ENCODE measurements at places on chromosomes 5 and 9. TPM values are rescaled to one million over a fixed set of nuclear protein-coding genes. Genes with fewer than 3 reads are reported as not detected.

DNA sequence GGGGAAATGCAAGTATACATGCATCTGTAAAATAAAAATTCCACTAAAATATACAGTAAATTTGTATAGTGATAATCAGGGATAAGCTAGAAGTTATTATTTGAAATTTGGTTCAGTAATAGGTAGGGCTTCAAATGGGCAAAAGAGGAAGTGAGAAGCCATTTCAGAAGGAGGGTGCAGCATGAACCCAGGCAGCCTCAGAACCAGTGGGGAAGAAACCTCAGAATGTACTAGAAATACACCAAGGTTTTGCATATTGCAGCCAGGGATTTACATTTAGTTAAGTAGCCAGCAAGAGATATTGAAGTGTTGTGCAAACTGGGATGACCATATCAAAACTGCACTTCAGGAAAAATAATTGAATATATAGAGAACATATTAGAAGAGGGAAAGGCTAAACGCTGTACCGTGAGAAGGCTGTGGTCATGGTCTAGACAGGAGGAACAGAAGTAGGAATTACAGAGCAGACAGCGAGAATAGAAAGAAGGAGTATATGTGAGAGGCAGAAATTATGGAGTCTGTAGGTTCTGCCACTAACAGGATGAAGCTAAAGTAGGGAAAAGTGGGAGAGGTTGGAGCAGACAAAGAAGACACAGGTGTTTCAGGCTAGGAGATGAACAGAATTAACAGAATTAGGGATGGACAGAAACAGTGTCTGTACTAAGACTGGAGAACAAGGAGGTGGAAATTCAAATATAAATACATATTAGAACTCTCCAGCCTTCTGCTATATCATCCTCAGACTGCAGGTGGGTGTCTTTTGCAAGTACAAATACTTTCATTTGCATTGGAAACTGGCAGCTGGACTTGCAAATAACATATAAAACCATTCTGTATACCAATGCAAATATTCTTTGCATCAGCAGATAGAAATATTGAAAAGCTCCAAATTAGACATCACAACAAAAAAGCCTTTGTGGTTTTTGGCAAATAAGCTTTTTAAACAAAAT is 335.6 kb downstream of the ZNF608 start:
- no peaks in the 10 kb centered on the region for H3K36me3 ChIP-seq
- no peaks in the 10 kb centered on the region for H3K27me3 ChIP-seq
- no peaks in the 10 kb centered on the region for H3K4me1 ChIP-seq
- H3K27ac ChIP-seq, result no peak overlapping the region
- H3K4me3 ChIP-seq, result no peak overlapping the region

DNA sequence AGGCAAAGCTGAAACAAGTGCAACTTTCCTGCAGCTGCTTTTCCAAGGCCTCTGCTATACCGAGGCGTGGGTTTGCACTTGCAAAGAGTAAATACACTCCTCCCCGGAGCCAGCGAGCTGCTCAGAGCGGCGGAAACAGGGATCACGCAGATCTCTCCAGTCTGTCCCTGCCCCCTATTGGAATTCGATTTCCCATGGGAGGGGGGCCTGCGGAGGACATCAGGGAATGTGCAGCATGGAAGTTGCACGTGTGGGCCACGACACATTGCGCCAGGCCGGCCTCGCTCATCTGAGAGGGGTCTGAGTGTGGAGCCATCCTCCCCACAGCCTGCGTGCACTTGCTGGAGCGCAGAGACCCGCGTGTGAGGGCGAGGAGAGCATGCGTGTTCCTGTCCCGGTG is 104.3 kb upstream of the PHYKPL start:
- peaks cover 4% of the 10 kb centered on the region for H3K27me3 ChIP-seq
- peaks cover 5% of the 10 kb centered on the region for H3K4me1 ChIP-seq
- DNase-seq, result no peak
- no peak overlapping the region for H3K4me3 ChIP-seq

DNA sequence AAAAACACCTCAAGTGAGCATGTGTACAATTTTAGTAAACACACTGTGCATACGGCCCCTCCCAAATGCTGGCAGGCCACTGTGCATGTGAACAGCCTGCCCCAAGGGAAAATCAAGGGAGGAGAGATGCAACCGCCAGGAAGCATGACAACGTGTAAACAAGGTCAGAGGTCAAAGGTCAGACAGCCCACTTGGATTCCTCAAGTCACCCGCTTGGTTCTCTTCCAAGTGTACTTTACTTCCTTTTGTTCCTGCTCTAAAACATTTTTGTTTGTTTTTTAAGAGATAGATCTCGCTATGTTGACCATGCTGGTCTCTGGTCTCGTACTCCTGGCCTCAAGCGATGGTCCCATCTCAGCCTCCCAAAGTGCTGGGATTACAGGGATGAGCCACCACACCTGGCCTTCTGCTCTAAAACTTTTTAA is 126.7 kb upstream of the SHB start:
- H3K27me3 ChIP-seq, result no peaks in the 10 kb centered on the region
- H3K36me3 ChIP-seq, result no peaks in the 10 kb centered on the region
- H3K4me1 ChIP-seq, result no peaks in the 10 kb centered on the region

DNA sequence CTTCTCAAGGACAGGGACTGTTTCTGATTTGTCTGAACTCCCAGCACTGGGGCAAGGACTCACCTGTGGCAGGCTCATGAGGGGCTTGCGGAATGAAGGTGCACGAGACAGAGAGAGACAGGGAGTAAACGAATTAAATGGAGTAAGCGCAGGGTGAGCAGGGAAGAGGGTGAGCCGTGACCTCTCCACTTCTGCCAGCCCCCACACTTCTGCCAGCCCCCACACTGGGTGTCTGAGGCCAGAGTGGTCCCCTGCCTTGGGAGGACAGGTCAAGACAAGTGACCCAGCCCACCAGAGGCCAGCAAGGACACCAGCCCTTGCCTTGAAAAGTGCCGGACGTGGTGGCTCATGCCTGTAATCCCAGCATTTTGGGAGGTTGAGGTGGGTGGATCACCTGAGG is 37.2 kb downstream of the DAB2IP start:
- no peaks in the 10 kb centered on the region for H3K36me3 ChIP-seq
- no peak overlapping the region for H3K27ac ChIP-seq
- no peak for DNase-seq
- H3K4me1 ChIP-seq, result no peaks in the 10 kb centered on the region

DNA sequence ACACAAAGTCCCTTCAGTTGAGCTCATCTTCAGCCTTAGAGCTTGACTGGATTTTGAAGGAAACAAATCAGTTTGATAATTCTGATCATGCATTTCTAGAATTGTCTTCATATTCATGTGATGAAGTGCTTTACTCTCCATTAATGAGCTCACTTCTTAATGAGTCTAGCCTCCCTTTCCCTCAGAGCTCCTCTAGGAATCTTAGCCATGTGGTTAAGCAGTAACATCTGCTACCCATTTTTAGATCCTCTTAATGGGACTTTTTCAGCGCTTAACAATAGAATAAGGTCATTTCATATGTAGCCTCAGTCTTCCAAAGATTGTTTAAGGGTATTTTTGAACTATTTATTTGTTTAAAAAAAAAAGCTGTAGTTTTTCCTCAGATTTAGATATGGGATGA is 36.9 kb upstream of the LURAP1L start:
- no peak overlapping the region for H3K4me3 ChIP-seq
- H3K27me3 ChIP-seq, result no peaks in the 10 kb centered on the region
- H3K27ac ChIP-seq, result no peak overlapping the region
- no peak for DNase-seq

DNA sequence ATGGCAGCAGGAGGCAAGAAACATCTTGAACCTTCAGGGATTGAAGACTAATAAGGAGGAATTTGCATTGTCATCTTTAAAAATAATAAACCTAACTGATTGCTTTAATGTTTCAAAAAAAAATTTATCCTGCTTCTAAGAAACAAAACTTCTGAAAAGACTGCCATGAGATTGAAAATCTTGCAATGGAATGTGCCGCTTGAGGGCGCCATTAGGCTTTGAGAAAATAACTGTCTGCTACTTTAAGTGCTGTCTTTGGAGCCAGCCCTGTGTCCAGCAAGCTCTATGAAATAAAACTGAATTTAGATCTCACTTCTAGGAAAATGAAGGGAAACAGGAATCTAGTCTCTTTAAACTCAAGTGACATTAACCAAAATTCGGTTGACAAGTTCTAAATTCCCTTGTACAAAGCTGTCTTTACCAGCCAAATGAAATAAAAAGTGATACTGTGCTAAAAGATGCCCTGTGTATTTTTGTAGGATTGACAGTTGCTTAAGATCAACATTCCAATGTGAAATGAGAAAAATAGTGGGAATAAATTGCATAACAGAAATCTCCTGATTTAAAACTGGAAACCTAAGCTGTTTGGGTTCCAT is 79.4 kb downstream of the ESM1 start:
- peak; percentile 79 for DNase-seq
- no peak overlapping the region for H3K4me3 ChIP-seq
- H3K4me1 ChIP-seq, result no peaks in the 10 kb centered on the region
- no peaks in the 10 kb centered on the region for H3K27me3 ChIP-seq

- H3K4me1 ChIP-seq, result no peaks in the 10 kb centered on the region
- no peak overlapping the region for H3K4me3 ChIP-seq
- no peaks in the 10 kb centered on the region for H3K36me3 ChIP-seq
Observed at GRCh38 chr5:58211441-58211840, 248.4 kb downstream of the PLK2 start.

GRCh38 chr5:158952951-158953350 is 146.8 kb downstream of the EBF1 start:
- H3K4me1 ChIP-seq, result no peaks in the 10 kb centered on the region
- no peaks in the 10 kb centered on the region for H3K36me3 ChIP-seq
- no peak overlapping the region for H3K27ac ChIP-seq
- no peaks in the 10 kb centered on the region for H3K27me3 ChIP-seq
- no peak for DNase-seq

DNA sequence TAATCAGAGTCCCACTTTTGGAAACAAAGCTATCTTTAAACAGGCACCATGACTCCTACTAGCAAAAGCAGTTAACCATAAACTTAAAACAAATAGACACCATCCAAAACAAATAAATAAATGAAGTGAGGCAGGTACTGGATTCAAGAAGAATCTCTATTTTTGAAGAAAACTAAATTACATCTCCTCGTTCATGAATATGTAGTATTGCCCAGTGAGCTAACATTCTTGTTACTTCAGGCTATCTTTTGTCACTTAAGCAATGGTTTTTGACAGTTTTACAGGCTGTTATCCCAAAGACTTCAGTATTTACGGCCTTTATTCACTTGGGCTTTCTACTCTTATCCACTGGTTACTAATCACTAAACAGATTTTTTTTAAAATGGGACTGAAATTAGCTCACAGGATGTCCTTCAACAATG is 242.5 kb downstream of the MLLT3 start:
- DNase-seq, result no peak
- no peak overlapping the region for H3K4me3 ChIP-seq
- no peaks in the 10 kb centered on the region for H3K27me3 ChIP-seq

- H3K36me3 ChIP-seq, result no peaks in the 10 kb centered on the region
- H3K27me3 ChIP-seq, result no peaks in the 10 kb centered on the region
- H3K27ac ChIP-seq, result no peak overlapping the region
- DNase-seq, result no peak
Observed at GRCh38 chr5:143495110-143495509, 91.6 kb upstream of the NR3C1 start.

DNA sequence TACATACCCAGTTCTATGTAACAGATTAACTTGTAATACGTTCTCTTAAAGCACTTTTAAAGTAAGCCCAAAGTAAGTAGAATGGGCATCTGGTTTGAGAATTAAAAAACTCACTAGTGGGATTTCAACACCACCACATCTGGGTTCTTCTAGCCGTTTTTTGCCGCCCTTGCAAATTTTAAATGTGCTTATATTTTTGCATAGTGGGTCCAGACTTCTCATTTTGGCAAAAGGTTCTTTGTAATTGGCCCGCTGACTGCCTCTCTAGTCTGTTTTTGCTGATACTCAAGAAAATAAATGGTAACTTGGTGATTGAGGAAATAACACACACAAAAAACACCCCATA is 582 bp upstream of the FBXO4 start:
- no peak for DNase-seq
- peak overlapping the region; percentile 84 for H3K4me3 ChIP-seq
- H3K27me3 ChIP-seq, result no peaks in the 10 kb centered on the region
- peaks cover 6% of the 10 kb centered on the region for H3K36me3 ChIP-seq

DNA sequence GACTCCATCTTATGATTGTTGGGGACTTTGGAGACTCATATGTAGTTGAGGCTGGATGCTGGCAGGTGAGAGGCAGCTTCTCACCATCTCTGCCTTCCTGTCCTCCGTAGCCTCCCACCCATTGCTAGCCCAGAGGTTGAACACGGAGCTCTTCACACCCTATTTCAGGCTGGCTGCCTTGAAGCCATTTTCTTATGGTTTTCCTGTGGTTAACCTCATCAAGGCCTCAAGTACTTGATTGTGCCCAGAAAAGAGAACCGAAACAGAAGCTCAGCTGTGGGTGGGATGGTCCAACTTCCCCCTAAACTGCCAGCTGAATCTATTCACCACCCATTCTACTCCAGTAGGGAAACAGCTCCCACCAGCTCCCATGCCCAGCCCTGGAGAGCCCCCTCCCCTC is 102.9 kb downstream of the LIFR start:
- no peak for DNase-seq
- no peaks in the 10 kb centered on the region for H3K27me3 ChIP-seq
- no peaks in the 10 kb centered on the region for H3K36me3 ChIP-seq
- no peaks in the 10 kb centered on the region for H3K4me1 ChIP-seq

GRCh38 chr5:135315386-135315785 is 83.6 kb downstream of the MACROH2A1 start:
- H3K36me3 ChIP-seq, result no peaks in the 10 kb centered on the region
- H3K4me3 ChIP-seq, result no peak overlapping the region
- no peak for DNase-seq
- no peaks in the 10 kb centered on the region for H3K27me3 ChIP-seq
- no peak overlapping the region for H3K27ac ChIP-seq
- H3K4me1 ChIP-seq, result no peaks in the 10 kb centered on the region

DNA sequence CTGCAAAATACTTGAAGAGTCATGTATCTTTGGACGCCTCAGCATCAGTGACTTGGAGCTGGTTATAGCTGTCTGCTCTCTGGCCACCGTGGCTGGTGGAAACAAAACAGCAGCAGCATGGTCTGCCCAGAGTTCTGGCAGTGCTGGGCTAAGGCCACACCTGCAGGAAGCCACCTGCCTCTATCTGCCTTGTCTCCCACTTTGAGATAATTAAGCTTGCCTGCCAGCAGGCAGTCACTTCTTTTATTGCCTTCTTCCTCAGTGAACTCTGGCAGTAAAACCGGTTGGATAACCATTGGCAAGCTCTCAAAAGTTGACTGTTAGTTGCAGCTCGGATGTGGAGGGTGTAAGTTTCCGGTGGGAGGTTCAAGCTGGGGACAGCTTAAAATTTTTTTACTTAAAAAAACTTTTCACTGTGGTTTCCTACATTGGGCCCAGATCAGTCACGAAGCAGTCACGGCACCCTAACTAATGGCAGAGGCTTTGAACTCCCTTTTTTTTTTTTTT is 4.9 kb downstream of the SMIM3 start:
- peak overlapping the region; percentile 95 for H3K27ac ChIP-seq
- peaks cover 49% of the 10 kb centered on the region for H3K4me1 ChIP-seq
- H3K27me3 ChIP-seq, result no peaks in the 10 kb centered on the region
- H3K4me3 ChIP-seq, result no peak overlapping the region
- DNase-seq, result peak; percentile 89
- H3K36me3 ChIP-seq, result no peaks in the 10 kb centered on the region

DPYSL3 gene
- total RNA-seq, result 208 TPM

SYK gene
- 10.0 TPM for total RNA-seq

SPINK7 gene
- total RNA-seq, result not detected

CARTPT gene
- 8.4 TPM for total RNA-seq
